ENCODE measurements at places on chromosomes 16 and 17.

DNA sequence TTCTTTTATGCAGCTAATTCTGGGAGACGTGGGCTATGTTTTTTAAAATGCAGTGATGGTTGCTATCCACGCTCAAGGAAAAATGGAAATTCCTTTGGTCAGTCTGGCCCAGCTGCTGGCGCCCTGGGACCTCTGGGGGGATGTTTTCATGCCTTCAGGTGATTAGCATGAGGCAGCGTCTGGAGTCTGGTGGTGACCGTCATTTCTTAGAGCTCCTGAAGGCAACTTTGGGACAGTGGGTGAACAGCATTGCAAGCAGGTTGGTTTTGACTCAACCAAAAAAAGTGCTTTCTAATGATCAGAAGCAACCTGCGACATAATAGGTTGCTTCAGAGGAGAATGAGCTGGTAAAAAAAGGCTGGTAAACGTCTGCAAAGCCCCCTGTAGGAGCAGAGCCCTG lies 82.3 kb downstream of the RPA1 start:
- no peak for DNase-seq

GRCh38 chr17:6569370-6570285 lies 13.3 kb upstream of the PITPNM3 start:
- no peak for DNase-seq

DNA sequence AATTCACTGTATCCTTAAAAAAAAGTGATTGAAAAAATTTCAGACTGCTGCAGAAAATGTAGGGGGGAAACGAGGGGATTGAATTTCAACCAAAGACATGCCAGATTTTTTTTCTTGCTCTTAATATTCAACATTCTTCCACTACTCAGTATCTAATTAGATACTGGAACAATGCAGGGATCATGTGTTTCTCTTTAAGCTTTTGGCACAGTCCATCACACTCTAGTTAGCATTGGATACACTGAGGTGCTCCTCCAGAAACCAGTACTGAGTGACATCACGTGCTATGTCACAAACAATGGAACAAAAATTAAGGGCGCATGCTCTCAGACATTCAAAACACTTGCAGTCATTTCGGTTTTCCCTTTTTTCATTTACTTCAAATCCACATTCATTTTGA lies 298.6 kb upstream of the PSMD7 start:
- DNase-seq, result no peak

DNA sequence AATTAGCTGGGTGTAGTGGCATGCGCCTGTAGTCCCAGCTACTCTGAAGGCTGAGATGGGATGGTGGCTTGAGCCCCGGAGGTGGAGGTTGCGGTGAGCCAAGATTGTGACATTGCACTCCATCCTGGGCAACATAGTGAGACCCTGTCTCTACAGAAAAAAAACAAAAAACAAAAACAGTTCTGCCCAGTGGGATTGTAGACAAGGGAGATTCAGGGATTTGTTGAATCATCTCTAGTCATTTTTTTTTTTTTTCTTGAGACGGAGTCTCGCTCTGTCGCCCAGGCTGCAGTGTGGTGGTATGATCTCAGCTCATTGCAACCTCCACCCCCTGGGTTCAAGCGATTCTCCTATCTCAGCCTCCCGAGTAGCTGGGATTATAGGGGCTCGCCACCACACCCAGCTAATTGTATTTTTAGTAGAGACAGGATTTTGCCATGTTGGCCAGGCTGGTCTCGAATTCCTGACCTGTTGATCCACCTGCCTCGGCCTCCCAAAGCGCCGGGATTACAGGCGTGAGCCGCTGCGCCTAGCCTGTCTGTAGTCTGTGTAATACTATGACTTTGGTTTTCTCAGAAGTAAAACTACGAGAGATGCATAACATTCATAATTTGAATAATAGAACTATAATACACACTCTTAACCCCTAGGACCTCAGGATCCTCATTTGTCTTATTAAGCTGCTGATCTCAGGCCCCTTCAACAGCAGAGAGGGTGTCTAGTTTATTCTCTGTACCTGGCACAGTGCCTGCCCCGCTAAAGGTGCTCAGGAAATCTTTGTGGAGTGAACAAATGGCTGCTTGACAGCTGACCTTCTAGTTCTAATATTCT lies 1.4 kb downstream of the TEN1 start:
- DNase-seq, result no peak

- DNase-seq, result no peak
Measured at GRCh38 chr16:30901201-30902028, 5.0 kb downstream of the CTF1 start.

GRCh38 chr16:75247249-75247648 lies 4.2 kb downstream of the BCAR1 start:
- DNase-seq, result no peak

All from activated naive CD4-positive, alpha-beta T cell (primary cell).